ENCODE measurements at places on chromosomes 2 and 18. TPM values are rescaled to one million over a fixed set of nuclear protein-coding genes. Genes with fewer than 3 reads are reported as not detected.

GRCh38 chr18:13232086-13232917 lies 13.7 kb downstream of the LDLRAD4 start:
- no peak overlapping the region for H3K27ac ChIP-seq
- no peak overlapping the region for H3K4me3 ChIP-seq
- H3K27me3 ChIP-seq: peaks cover 23% of the 10 kb centered on the region
- H3K36me3 ChIP-seq: no peaks in the 10 kb centered on the region

GRCh38 chr2:177413703-177414102 lies 21.1 kb downstream of the AGPS start:
- no peaks in the 10 kb centered on the region for H3K4me1 ChIP-seq
- DNase-seq: no peak
- no peaks in the 10 kb centered on the region for H3K36me3 ChIP-seq
- H3K27ac ChIP-seq: no peak overlapping the region
- no peak overlapping the region for H3K4me3 ChIP-seq
- no peaks in the 10 kb centered on the region for H3K27me3 ChIP-seq

- DNase-seq: no peak
- no peaks in the 10 kb centered on the region for H3K27me3 ChIP-seq
- no peaks in the 10 kb centered on the region for H3K36me3 ChIP-seq
- H3K4me1 ChIP-seq: peaks cover 8% of the 10 kb centered on the region
- peak overlapping the region; percentile 70 for H3K27ac ChIP-seq
Observed at GRCh38 chr2:204545861-204546735, 823 bp downstream of the PARD3B start.

PECR gene
- 13.3 TPM for total RNA-seq

DNA sequence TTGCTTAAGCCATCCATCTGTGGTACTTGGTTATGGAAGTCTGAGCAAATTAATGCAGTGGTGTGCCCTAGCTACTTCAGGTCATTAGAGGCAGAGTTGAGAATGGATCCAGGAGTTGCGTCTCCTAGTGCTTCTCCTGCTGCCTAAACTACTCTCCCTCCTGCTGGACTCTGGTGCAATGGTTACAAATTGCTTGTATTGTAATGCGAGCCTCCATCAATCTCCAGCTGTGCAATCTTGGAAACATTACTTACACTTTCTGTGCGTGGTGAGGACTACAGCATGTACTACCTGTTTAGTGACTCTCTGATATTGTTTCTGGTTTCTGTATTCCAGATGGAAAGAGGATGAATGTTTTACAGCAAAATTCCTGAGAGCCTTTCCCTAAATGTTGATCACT lies 119.0 kb upstream of the CYRIA start:
- H3K36me3 ChIP-seq: no peaks in the 10 kb centered on the region
- H3K4me3 ChIP-seq: no peak overlapping the region
- no peaks in the 10 kb centered on the region for H3K27me3 ChIP-seq
- no peak for DNase-seq
- H3K27ac ChIP-seq: no peak overlapping the region

- no peaks in the 10 kb centered on the region for H3K4me1 ChIP-seq
- no peak overlapping the region for H3K4me3 ChIP-seq
- no peaks in the 10 kb centered on the region for H3K27me3 ChIP-seq
- no peak overlapping the region for H3K27ac ChIP-seq
- DNase-seq: no peak
Observed at GRCh38 chr2:214575465-214575864, 164.6 kb downstream of the VWC2L start.
